ENCODE measurements at places on chromosomes 3 and 15.

DNA sequence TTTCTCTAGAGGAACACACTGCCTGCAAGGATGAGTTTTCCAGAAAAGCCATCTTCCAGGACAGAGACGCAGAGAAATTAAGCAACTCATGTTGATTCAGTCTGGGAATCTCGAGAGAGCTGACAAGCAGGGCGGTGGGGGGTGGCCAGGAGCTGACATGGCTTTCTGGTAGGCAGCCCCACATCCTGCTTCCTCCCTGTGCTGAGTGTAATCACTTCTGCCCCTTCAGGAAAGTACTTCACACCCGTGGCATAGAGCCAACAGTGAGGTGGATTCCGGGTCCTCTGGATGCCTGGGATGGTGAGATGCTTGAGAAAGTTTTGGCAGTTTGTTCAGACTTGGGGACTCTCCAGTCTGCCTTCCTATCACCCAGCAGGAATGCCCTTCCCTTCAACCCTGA lies 221.1 kb downstream of the SLCO3A1 start:
- DNase-seq, result no peak

GRCh38 chr3:36434687-36435426 lies 54.6 kb downstream of the STAC start:
- DNase-seq, result no peak

DNA sequence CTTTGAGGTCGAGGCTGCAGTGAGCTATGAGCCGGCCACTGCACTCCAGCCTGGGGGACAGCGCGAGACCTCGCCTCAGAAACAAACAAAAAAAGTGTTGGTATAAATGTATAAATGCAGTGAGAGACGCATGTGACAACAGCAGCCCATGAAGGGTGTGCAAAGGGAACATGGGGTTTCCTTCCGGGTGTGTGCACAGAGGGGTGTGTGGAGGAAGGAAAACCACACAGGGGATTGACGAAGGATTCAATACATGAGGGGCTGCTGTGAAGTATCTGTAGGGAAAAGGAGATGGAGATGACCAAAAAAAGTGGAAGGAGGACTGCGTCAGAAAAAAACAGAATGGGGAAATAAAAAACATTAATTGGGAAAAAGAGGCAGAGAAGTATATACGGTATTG lies 1.1 kb downstream of the MTFMT start:
- DNase-seq, result no peak

DNA sequence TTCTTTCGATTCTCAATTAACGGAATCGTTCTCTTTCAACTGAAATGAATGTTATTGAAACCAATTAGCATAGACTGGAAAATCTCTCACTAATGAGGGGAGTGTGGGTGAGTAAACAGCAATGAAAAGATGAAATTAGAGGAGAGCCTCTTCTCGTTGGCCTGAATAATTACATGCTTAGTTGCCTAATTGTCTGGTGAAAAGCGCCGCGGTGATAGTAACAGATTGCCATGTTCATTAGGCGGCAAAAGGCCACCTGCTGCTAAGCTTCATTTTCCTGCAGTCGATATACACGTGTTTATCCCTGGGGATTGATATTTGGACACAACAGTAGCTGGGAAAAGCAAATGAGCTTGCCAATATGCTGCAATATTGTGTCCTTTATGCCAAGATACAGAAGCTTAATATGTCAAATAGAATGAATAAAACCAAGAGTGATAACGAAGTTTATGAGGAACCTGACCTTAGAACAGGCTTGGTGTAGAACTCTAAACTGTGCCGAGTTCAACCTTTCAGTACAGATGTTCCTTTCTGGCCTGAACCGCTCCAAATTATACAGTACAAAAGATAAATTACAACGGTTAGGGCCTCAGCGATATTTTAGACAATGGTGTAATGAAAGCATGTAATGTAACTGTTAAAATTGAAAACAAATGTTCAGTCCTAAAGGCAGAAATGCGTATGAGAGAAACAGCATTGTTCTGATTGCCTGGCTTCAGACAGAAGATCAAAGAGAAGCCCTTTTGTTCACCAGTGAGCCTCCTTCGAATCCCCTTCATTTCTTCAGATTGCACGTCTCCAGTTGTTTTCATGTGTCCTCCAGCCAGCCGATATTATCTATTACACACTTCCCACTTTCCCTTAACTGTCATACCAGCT lies 185.2 kb downstream of the SHOX2 start:
- no peak for DNase-seq

- no peak for DNase-seq
Observed at GRCh38 chr15:77138167-77138522, 67.2 kb upstream of the TSPAN3 start.

DNA sequence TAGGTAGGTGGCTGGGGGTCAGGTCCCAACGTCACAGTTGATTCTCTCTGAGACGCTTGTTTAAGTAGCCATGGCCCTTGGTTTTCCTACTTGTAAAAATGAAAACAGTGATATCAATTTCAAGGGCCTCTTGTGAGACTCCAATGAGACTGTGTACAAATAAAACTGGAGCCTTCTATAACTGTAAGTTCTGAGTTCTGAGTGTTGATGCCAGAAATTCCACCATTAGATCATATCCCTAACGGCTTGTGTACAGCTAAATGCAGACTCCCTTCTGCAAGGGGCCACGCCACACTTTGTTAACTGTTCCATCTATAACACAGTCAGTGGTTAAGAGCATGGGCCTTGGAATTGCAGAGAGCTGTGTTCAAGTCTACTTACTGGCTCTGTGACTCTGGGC lies 267.3 kb downstream of the TLE3 start:
- no peak for DNase-seq

DNA sequence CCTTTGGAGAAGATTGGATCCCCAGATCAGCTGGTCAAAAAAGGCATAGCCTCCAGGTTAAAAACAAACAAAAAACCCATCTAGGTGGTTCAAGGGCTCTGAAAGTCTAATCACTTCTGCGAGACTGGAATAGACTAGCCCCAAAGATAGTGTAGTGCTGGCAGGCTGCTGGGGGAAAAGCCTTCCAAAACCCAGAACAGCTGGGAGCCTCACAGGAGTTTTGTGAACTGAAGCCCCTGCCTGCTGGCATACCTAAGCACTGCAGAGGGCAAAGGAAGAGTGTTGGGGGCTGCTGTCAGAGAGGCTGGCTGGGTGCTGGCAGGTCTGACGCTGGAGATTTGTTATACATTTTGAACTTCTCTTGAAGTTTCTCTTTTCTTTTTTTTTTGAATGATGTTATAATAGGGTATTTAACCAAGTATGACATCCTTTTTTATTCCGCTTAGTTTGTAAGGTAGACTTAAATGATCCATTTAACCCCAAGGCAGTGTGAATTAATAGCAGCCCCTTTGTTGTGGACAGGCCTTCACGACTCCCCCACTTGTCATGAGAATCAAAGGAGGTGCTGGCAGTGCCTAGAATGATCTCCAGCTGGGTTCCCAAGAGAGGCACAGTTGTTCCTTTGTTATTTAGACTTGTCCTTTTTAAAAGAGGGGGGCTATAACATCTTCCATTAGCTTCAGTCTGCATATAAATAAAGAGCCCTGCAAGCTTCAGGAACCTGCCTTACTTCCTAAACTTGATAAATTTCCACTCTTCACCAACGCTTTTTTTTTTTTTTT lies 53.9 kb downstream of the CRTC3 start:
- no peak for DNase-seq

- no peak for DNase-seq
Observed at GRCh38 chr3:149089395-149089794, 3.1 kb upstream of the HLTF start.

GRCh38 chr15:78840661-78841375 lies 29.6 kb upstream of the ADAMTS7 start:
- DNase-seq, result no peak

DNA sequence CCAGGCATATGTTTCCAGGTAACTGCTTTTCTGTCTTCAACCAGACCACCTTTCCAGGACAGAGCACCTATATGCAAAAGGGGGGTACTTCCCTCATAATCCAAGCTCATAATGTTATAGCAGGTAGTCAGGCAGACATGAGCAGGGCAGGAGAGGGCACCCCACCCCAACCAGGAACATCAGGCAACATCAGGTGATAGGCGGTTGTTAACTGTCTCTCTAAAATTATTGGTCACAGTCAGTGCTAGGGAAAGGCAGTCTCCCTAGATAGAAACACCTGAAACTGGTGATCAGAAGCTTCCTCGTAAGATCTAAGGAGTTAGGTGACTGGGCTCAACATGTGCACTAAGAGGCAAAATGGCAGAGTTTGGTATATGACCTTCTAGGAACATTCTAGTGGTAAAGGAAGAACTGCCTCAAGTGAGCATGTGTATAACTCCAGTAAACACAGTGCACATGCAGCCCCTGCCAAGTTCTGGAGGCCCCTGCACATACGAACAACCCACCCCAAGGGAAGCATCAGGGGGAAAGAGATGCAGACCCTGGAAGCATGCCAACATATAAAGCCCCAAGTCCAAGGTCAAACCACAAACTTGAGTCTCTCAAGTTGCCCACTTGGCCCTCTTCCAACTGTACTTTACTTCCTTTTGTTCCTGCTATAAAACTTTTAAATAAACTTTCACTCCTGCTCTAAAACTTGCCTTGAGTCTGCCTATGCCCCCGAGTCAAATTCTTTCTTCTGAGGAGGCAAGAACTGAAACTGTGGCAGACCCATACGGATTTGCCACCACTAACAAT lies 270.9 kb downstream of the ULK4 start:
- DNase-seq, result no peak

DNA sequence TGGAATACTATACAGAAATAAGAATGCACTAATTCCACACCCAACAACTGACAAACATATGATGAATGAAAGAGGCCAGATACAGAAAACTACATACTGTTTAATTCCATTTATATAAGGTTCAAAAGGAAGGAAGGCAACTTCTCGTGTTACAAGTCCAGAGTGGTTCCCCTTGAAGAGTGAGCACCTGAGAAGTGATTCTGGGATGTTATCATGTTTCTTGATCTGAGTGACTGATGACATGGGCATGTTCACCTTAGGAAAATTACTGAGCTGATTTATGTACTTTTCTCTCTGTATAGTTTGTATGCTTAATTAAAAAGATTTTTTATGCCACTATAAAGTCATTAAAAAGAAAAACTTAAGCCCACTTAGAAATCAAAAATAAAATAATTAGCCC lies 13.6 kb downstream of the CCDC12 start:
- no peak for DNase-seq

- DNase-seq, result peak; percentile 75
Observed at GRCh38 chr15:74950078-74950908, 6.3 kb downstream of the RPP25 start.

DNA sequence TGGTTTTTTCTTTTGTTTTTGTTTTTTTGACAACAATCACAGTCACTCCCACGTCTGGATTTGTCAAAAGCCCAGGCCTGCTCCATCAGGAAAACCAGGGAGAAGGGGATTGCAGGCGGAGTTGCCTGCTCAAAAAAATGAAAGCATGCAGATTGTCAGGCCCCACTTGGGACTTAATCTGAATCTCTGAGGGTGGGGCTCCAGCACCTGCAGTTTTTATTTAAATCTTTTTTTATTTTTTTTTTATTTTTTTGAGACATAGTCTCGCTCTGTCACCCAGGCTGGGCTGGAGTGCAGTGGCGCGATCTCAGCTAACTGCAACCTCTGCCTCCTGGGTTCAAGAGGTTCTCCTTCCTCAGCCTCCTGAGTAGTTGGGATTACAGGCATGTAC lies 140.9 kb downstream of the FOXP1 start:
- no peak for DNase-seq

GRCh38 chr3:126432361-126433104 lies 37.8 kb downstream of the CFAP100 start:
- no peak for DNase-seq

GRCh38 chr15:41435037-41435786 lies 18.3 kb downstream of the RTF1 start:
- DNase-seq, result no peak

- no peak for DNase-seq
Observed at GRCh38 chr3:89402051-89402450, 294.6 kb downstream of the EPHA3 start.

GRCh38 chr3:49427586-49427985 lies 1.5 kb downstream of the NICN1 start:
- DNase-seq, result no peak

- no peak for DNase-seq
Observed at GRCh38 chr3:190070622-190071347, 49.9 kb downstream of the P3H2 start.

- no peak for DNase-seq
Observed at GRCh38 chr3:101381809-101382208, 61.4 kb upstream of the IMPG2 start.

- no peak for DNase-seq
Observed at GRCh38 chr3:18119866-18120265, 305.3 kb downstream of the SATB1 start.

GRCh38 chr3:5058471-5058951 lies 63.6 kb upstream of the ARL8B start:
- DNase-seq, result no peak

DNA sequence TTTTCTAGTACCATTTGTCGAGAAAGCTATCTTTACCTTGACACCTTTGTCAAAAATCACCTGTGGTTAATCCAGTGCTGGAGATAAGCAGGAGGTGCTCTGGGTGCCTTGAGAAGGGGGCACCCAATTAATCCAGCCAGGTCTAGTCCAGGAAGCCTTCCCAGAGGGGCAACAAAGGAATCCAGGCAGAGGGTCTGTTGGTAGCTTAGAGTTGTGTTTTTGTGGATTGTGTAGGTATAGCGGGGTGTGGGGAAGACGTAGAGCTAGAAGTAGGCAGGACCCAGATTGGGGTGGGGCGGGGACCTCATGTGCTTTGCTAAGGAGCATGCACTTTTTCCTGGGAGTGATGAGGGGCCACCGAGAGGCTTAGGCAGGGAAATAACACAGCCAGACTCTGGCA lies 6.0 kb upstream of the PIGZ start:
- DNase-seq, result no peak

DNA sequence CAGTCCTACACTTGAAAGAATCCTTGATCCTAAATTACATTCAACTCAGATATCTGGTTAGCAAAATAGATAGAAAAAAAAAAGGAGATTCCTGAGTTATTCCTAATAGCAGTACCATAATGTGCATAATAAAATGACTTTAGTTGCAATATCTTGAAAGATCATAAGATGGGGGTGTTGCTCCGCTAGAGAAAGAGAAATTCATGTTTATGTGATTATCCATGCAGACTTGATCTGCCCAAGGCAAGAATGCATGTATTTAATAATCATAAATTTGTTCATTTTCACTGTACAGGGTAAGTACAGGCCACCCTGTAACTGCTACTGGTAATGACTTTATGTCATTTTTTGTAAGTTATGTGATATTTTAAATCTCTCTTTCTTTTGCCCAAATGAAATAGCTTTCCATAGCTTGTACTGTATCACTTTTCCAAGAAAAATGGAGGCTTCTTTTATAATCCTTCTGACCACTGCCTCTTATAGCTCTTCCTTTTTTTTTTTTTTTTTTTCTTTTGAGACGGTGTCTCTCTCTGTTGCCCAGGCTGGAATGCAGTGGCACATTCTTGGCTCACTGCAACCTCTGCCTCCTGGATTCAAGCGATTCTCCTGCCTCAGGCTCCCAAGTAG lies 84.6 kb downstream of the HCN4 start:
- no peak for DNase-seq

- no peak for DNase-seq
Observed at GRCh38 chr15:57665939-57666338, 40.6 kb upstream of the POLR2M start.
